ENCODE measurements at places on chromosomes 5 and 9. TPM values are rescaled to one million over a fixed set of nuclear protein-coding genes. Genes with fewer than 3 reads are reported as not detected.

DMAC1 gene
- total RNA-seq, result 45.2 TPM

CAVIN4 gene
- total RNA-seq, result 1.5 TPM

SKP1 gene
- 321 TPM for total RNA-seq

EMB gene
- 15.0 TPM for total RNA-seq

MLLT3 gene
- 6.5 TPM for total RNA-seq

NFIB gene
- total RNA-seq, result 305 TPM

KCNV2 gene
- total RNA-seq, result not detected

MLANA gene
- total RNA-seq, result not detected

ATP10B gene
- total RNA-seq, result not detected

INSYN2B gene
- total RNA-seq, result not detected

TNFSF8 gene
- total RNA-seq, result 2.9 TPM

PCDHB9 gene
- 5.3 TPM for total RNA-seq

PLAC8L1 gene
- 0.43 TPM for total RNA-seq

PCDHGA12 gene
- 5.2 TPM for total RNA-seq

TOR1A gene
- total RNA-seq, result 26.1 TPM

LCN10 gene
- 9.2 TPM for total RNA-seq

GFPT2 gene
- total RNA-seq, result 75.4 TPM

All from posterior vena cava (tissue), 2 donors.